ENCODE measurements at places on chromosomes 11 and 22. TPM values are rescaled to one million over a fixed set of nuclear protein-coding genes. Genes with fewer than 3 reads are reported as not detected.

The CDCA5 gene
- polyA plus RNA-seq, result 11.9 TPM

GRCh38 chr11:96885912-96886311 lies 496.1 kb downstream of the JRKL start:
- no peak for DNase-seq

The PLEKHA7 gene
- polyA plus RNA-seq, result 0.04 TPM

GRCh38 chr11:32435152-32435480 lies 223 bp downstream of the WT1 start:
- no peak for DNase-seq

DNA sequence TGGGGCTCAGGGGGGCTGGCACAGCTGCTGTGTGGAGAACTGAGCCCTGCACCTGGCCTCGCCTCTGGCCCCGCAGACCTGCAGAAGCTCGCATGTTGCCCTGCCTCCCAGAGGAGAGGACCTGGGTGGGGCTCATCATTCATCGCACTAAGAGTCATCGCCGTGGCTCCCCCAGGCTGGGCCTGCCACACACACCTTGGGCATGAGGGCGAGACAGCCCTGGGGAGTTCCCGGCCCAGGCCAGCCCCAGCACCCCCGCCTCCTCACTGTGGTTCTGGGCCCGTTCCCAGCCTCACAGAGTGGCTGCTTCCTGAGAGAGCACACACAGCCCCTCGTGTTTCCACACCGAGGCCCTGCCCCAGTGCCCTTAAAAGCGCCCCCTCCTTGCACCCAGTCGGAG lies 694.6 kb downstream of the TBC1D22A start:
- no peak for DNase-seq

GRCh38 chr22:25114369-25115362 lies 85.0 kb upstream of the CRYBB3 start:
- DNase-seq, result no peak

- DNase-seq, result no peak
These were observed 25.4 kb upstream of the CPT1A start for GRCh38 chr11:68867066-68867465.

All from BJ (cell line).